CD4-positive, alpha-beta T cell treated with Interleukin-4 for 4 hours (primary cell): ENCODE measurements at places on chromosomes 16 and 17.

DNA sequence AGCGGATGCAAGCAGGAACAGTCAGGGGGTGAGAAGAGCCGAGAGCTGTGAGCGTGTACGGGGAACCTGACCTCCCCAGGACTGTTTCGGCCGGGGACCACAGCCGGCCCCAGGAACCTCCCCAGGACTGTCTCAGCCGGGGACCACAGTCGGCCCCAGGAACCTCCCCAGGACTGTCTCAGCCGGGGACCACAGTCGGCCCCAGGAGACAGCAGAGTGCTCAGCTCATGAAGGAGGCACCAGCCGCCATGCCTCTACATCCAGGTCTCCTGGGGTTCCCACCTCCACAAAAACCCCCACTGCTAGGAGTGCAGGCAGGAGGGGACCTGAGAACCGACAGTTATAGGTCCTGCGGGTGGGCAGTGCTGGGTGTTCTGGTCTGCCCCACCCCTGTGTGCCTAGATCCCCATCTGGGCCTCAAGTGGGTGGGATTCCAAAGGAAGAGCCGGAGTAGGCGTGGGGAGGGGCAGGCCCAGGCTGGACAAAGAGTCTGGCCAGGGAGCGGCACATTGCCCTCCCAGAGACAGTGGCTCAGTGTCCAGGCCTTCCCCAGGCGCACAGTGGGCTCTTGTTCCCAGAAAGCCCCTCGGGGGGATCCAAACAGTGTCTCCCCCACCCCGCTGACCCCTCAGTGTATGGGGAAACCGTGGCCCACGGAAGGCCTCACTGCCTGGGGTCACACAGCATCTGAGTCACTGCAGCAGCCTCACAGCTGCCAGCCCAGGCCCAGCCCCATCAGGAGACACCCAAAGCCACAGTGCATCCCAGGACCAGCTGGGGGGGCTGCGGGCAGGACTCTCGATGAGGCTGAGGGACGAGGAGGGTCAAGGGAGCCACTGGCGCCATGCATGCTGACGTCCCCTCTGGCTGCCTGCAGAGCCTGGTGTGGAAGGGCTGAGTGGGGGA lies 4.3 kb downstream of the RHBDF1 start:
- no peak for DNase-seq

GRCh38 chr17:11506635-11507034 lies 91.6 kb upstream of the DNAH9 start:
- no peak for DNase-seq

GRCh38 chr16:82229800-82230619 lies 60.0 kb upstream of the MPHOSPH6 start:
- DNase-seq = peak; percentile 51

DNA sequence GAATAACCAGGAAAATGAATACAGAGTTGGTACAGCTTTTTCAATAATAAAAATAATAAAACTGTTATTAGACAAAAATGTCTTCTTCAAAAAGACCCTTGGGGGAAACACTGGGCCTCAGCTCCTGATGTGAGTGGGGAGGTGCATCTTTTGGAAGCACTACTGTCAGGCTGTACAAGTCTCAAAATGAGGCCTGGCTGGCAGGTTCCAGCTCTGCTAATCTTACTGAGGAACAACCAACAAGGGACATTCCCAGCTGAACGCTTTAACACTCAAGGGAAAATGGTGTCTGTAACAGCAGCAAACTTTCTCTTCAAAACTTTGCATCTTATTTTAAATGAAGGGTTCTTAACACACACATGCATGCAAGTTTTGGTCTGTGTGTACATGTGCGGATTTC lies 19.7 kb downstream of the TEX2 start:
- no peak for DNase-seq

- no peak for DNase-seq
Measured at GRCh38 chr17:47699536-47699840, 5.5 kb downstream of the TBKBP1 start.
